ENCODE measurements at places on chromosomes 3 and 15.

GRCh38 chr3:30113906-30114305 is 492.5 kb upstream of the TGFBR2 start:
- DNase-seq, result no peak

GRCh38 chr15:31513178-31513577 is 186.5 kb downstream of the KLF13 start:
- no peak for DNase-seq

DNA sequence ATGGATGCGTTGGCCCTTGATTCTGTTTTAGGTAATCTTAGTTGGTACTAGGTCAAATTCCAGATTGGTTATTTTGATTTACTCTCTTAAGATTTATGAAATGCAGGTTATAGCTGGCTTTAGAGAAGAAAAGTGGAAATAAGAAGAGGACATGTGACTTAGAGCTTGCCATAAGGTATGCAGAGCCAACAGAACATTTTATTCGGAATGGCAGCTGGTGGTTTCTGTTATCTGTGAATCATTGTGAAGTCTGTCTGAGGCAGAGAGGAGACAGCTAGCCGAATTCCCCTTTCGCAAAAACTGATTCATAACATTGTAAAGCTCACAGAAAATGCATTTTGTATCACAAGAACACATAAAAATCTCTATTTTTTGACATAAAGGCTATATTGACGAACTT is 82.1 kb downstream of the FILIP1L start:
- DNase-seq, result no peak

- DNase-seq, result no peak
Measured at GRCh38 chr3:193989186-193989585, 146.8 kb upstream of the HES1 start.

DNA sequence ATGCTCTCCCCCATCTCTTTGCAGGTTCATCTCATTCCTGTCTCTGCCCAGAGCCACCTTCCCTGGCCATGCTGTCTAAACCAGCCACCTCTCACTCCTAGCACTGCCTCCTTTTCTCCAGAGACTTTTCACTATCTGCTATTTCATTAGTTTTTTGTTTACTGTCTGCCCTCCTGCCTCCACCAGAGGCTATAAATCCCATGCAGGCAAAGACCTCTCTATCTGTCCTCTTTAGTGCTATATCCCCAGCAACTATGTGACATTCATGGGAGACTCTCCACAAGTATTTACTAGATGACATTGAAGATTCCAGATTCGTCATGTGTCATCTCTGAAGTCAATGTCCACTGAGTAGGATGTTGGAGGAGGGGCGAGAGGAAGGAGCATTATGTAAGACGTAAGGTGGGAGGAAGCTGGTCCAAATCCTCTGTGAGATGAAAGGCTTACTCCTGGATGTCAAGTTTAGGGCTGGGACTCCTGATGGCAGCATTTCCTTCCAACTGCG is 3.4 kb upstream of the FAM43A start:
- no peak for DNase-seq

DNA sequence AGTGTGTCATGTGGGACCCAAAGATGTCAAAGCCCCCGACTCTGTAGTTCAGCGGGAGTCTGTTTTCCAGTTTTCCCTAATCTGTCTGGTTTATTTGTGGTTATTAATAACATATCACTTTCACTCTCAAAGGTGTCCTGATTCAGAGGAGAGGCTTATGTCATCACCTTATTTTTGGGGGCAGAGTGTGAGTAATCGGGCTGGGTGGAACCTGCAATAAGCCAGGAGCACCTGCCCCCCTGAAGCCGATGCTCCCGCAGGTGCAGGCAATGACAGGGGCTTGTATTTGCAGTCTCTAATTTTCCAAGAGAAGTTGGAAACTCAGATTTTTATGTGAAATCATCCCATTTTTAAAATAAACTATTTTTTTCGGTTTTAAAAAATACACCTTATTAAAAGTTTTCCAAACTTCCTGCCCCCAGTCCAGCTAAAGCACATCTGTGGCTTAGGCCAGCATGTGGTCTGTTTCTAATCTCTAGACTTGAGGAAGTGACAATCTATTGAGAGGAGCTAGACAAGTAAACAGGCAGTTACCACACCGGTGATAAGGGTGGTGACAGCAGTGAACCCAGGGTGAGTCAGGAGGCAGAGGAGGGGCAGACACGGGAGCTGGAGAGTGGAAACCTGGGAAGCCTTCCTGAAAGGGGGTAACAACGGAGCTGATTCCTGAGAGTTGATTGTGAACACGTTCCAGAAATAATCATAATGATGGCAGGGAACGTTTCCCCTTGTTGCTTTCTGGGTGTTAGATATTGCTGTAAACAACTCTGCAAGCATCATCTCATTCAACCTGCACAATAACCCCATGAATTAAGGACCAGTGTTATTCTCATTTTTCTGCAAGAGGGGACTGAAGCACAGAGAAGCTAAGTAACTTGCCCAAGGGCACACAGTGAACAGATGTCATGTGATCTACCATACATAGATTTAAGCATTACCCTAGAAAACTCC is 37.2 kb downstream of the BHLHE40 start:
- DNase-seq, result no peak

DNA sequence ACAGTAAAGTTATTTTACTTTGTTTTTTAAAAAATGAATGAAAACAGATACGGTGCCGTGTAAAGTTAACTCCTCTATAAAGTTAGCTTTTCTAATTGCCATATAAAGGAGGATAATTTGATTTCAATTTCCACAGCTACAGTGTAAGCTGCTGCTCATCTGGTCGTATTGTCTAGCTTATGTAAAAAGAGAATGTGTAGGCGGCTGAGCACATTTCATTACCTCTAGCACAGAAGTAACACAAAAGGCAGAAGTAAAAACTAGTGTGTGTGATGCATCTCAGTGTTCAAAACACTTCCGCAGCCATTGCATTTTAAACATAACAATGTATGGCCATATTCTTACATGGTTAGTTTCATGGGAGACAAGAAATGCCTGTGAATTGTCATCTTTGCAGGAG is 105.0 kb upstream of the P2RY1 start:
- no peak for DNase-seq

Data from nephron progenitor cell (in vitro differentiated cells).